ENCODE measurements at places on chromosomes 7 and 10. TPM values are rescaled to one million over a fixed set of nuclear protein-coding genes. Genes with fewer than 3 reads are reported as not detected.

- no peaks in the 10 kb centered on the region for H3K4me1 ChIP-seq
- H3K4me3 ChIP-seq, result no peak overlapping the region
- ATAC-seq, result peak; percentile 47
- H3K27me3 ChIP-seq, result no peaks in the 10 kb centered on the region
These were observed 84.2 kb downstream of the VIPR2 start for GRCh38 chr7:159060440-159060839.

- peaks cover 17% of the 10 kb centered on the region for H3K27me3 ChIP-seq
- no peak overlapping the region for H3K4me3 ChIP-seq
- no peaks in the 10 kb centered on the region for H3K36me3 ChIP-seq
These were observed 32.4 kb downstream of the ITIH5 start for GRCh38 chr10:7634142-7634894.

- H3K27ac ChIP-seq, result no peak overlapping the region
- H3K4me1 ChIP-seq, result peaks cover 15% of the 10 kb centered on the region
- no peaks in the 10 kb centered on the region for H3K27me3 ChIP-seq
- peak; percentile 71 for ATAC-seq
- H3K4me3 ChIP-seq, result no peak overlapping the region
- no peaks in the 10 kb centered on the region for H3K36me3 ChIP-seq
These were observed 23.4 kb upstream of the DPYSL4 start for GRCh38 chr10:132163278-132163765.

DNA sequence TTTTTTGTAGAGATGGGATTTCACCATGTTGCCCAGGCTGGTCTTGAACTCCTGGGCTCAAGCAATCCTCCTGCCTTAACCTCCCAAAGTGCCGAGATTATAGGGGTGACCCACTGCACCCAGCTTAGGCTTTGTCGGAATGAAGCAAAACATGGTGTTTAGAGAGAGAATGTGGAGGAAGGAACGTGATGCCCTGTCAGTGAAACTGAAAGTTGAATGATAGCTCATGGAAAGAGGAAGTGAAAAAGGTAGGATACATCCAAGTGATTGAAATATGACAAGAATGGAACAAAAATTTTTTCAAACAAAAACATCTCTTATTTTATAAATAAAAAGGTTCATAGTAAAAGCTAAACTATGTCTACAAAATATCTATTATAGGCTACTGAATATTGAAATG, 5.9 kb downstream of the AKAP9 start:
- no peak overlapping the region for H3K4me3 ChIP-seq
- H3K27ac ChIP-seq, result peak overlapping the region; percentile 43
- H3K4me1 ChIP-seq, result peaks cover 10% of the 10 kb centered on the region
- H3K27me3 ChIP-seq, result no peaks in the 10 kb centered on the region
- peaks cover 29% of the 10 kb centered on the region for H3K36me3 ChIP-seq

- no peak overlapping the region for H3K27ac ChIP-seq
- peaks cover 39% of the 10 kb centered on the region for H3K27me3 ChIP-seq
- no peak overlapping the region for H3K4me3 ChIP-seq
- H3K36me3 ChIP-seq, result no peaks in the 10 kb centered on the region
- ATAC-seq, result no peak
These were observed 12.1 kb upstream of the SHH start for GRCh38 chr7:155824227-155824886.

DNA sequence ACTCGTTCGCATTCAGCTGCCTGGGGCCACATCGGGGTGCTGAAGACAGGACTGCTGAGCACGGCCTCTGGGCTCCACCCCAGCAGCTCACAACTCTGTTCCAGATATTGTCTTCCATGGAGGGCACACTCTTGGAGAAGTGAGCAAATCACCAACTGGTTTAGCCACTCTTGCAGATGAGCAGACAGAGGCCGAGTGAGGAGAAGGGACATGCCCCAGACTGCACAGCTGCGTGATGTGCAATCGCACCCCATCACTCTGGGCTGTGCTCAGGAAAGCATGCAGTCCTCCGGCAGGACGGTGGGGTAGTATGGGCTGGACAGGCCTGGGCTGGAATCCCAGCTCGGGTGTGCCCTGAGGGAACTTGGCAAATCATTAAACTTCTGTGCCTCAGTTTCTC, 111.6 kb downstream of the FAM53B start:
- H3K27ac ChIP-seq, result peak overlapping the region; percentile 19
- no peaks in the 10 kb centered on the region for H3K27me3 ChIP-seq
- peaks cover 15% of the 10 kb centered on the region for H3K4me1 ChIP-seq

GRCh38 chr10:96918214-96919002, 86.3 kb downstream of the LCOR start:
- no peak overlapping the region for H3K4me3 ChIP-seq
- H3K27me3 ChIP-seq, result no peaks in the 10 kb centered on the region
- H3K36me3 ChIP-seq, result peaks cover 29% of the 10 kb centered on the region
- peak; percentile 21 for ATAC-seq
- no peak overlapping the region for H3K27ac ChIP-seq
- peaks cover 25% of the 10 kb centered on the region for H3K4me1 ChIP-seq

- H3K4me3 ChIP-seq, result no peak overlapping the region
- no peaks in the 10 kb centered on the region for H3K27me3 ChIP-seq
- ATAC-seq, result no peak
- H3K27ac ChIP-seq, result no peak overlapping the region
These were observed 102.8 kb upstream of the RET start for GRCh38 chr10:42973870-42974692.

GRCh38 chr7:1149351-1149794, 10.6 kb downstream of the ZFAND2A start:
- no peak overlapping the region for H3K27ac ChIP-seq
- no peak overlapping the region for H3K4me3 ChIP-seq
- H3K27me3 ChIP-seq, result no peaks in the 10 kb centered on the region
- H3K36me3 ChIP-seq, result peaks cover 47% of the 10 kb centered on the region
- ATAC-seq, result no peak

- peaks cover 42% of the 10 kb centered on the region for H3K4me1 ChIP-seq
- no peaks in the 10 kb centered on the region for H3K27me3 ChIP-seq
- ATAC-seq, result peak; percentile 59
These were observed 110.9 kb downstream of the SGMS1 start for GRCh38 chr10:50512743-50513416.

DNA sequence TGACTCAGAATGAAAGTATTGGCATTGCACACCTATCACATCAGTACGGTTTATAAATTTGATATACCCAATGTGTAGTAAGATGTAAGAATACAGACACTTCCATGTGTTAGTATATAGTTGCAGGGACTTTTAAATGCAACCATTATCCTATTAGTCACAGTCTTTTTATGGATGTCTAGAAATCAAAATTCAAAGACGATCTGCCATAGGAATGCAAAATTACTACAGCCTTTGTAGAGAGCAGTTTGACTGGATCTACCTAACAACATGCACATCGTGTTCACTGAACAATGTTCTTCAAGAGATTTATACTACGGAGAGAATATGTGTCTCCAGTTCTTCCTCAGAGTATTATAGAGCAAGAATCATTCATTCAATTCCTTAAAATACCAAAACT, 317.3 kb upstream of the HGF start:
- ATAC-seq, result no peak
- no peaks in the 10 kb centered on the region for H3K36me3 ChIP-seq
- no peak overlapping the region for H3K27ac ChIP-seq
- H3K27me3 ChIP-seq, result no peaks in the 10 kb centered on the region
- no peaks in the 10 kb centered on the region for H3K4me1 ChIP-seq
- no peak overlapping the region for H3K4me3 ChIP-seq

DNA sequence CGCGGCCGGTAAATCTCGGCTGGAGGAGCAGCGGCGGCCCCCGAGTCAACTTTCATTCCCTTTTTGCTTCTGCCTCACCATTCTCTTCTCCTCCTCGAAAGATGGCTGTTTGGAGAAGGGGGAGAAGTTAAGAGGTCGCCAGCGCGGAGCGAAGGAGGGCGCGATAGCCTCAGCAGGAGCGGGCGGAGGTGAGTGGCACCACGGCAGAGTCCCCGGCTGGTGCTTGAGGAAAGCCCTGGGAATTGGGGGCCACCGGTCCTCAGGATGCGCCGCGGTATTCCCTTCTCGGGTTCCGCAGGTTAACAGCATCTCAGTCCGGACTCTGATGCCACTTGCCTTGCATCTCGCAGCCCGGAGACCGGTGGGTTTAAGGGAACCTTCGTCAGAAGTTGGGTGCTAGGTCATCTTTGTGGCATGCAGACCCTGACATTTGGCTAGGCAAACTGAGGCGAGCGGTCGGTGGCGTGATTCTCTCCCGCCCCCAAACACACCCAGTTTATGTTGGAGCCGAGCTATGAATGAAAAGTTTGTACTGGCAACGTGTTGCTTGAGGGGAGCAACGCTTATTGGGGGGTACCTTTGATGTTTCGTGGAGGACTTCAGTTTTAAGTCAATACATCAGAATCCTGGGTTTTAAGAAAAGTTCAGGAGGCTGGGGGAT, 59.5 kb upstream of the PRPS1L1 start:
- H3K4me1 ChIP-seq, result no peaks in the 10 kb centered on the region
- H3K36me3 ChIP-seq, result no peaks in the 10 kb centered on the region
- H3K27ac ChIP-seq, result no peak overlapping the region
- H3K4me3 ChIP-seq, result peak overlapping the region; percentile 48
- peaks cover 40% of the 10 kb centered on the region for H3K27me3 ChIP-seq

GRCh38 chr7:44103923-44104859, at the start of gene AEBP1:
Gene AEBP1, plus strand, starts transcription at chr7:44104345. Its CDS starts 321 bp downstream, at chr7:44104666.
- no peaks in the 10 kb centered on the region for H3K36me3 ChIP-seq
- no peaks in the 10 kb centered on the region for H3K4me1 ChIP-seq
- ATAC-seq, result peak; percentile 64

DNA sequence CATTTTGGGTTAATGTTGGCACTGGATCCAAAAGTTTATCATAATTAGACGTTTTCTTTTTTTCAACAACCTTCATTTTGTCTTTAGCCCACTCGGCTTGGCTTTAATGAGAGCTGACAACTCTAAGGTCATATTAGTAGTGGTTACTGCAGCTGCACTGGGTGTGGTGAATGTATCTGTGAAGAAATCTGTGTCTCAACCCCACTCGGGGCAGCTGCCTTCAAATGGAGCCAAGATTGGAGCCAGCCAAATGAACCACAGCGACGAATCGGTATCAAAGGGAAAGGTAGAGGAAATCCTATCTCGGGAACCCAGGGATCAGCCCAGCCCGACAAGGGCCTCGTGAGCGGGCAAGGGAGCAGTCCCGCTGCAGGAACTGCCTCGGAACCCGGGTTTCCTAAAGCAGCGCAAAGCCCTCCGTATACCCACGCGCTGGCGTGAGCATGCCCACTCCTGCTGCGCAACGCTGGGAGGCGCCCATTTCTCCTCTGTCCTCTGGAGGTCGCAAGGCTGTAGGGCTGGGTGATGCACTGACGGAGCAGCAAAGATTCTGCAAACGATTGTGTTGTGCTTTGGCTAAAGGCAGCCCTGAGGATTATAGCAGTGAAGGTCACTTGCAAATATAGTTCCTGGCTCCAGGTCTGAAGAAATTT, 98.7 kb upstream of the MBL2 start:
- H3K36me3 ChIP-seq, result no peaks in the 10 kb centered on the region
- no peaks in the 10 kb centered on the region for H3K4me1 ChIP-seq
- H3K4me3 ChIP-seq, result no peak overlapping the region

GRCh38 chr7:121294448-121294992, 34.3 kb upstream of the WNT16 start:
- H3K27ac ChIP-seq, result no peak overlapping the region
- ATAC-seq, result no peak
- H3K27me3 ChIP-seq, result peaks cover 21% of the 10 kb centered on the region
- H3K4me1 ChIP-seq, result no peaks in the 10 kb centered on the region
- no peaks in the 10 kb centered on the region for H3K36me3 ChIP-seq

GRCh38 chr10:75593692-75594556, 162.5 kb downstream of the LRMDA start:
- no peak overlapping the region for H3K4me3 ChIP-seq
- H3K36me3 ChIP-seq, result no peaks in the 10 kb centered on the region
- ATAC-seq, result no peak
- H3K27ac ChIP-seq, result no peak overlapping the region
- peaks cover 18% of the 10 kb centered on the region for H3K27me3 ChIP-seq

- H3K36me3 ChIP-seq, result peaks cover 1% of the 10 kb centered on the region
- peaks cover 6% of the 10 kb centered on the region for H3K4me1 ChIP-seq
- no peaks in the 10 kb centered on the region for H3K27me3 ChIP-seq
These were observed 48.7 kb downstream of the ANK3 start for GRCh38 chr10:60340973-60341372.

DNA sequence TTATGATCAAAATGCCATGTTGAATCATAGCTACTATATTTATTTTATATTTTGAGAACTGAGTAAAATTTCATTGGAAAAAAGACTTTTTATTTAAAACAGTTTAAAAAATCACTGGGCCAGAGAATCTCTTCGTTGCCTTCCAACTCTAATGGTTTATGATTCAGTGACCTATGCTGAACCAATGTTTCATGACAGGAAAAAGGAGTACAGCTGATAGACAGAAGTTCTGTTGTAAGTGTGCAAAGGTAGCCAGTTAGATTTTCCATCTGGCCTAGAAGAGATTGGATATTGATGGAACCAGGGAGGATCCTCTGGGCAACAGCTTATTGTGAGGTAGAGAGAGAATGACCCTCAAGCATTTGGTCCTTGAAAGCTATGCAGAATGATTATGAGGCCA, 745.8 kb downstream of the SUGCT start:
- H3K27me3 ChIP-seq, result no peaks in the 10 kb centered on the region
- H3K4me1 ChIP-seq, result no peaks in the 10 kb centered on the region
- H3K27ac ChIP-seq, result no peak overlapping the region
- no peak for ATAC-seq
- no peaks in the 10 kb centered on the region for H3K36me3 ChIP-seq
- H3K4me3 ChIP-seq, result no peak overlapping the region

GRCh38 chr7:157235357-157236333, 96.9 kb downstream of the UBE3C start:
- H3K4me3 ChIP-seq, result no peak overlapping the region
- H3K27me3 ChIP-seq, result no peaks in the 10 kb centered on the region
- H3K36me3 ChIP-seq, result peaks cover 83% of the 10 kb centered on the region
- no peak overlapping the region for H3K27ac ChIP-seq

GRCh38 chr10:119518936-119519335, 23.6 kb downstream of the RGS10 start:
- ATAC-seq, result no peak
- H3K4me1 ChIP-seq, result peaks cover 25% of the 10 kb centered on the region
- peak overlapping the region; percentile 73 for H3K4me3 ChIP-seq
- H3K36me3 ChIP-seq, result peaks cover 88% of the 10 kb centered on the region

AKR1C2 gene
- not detected for total RNA-seq

C7orf57 gene
- 0.32 TPM for total RNA-seq

ITPRID1 gene
- total RNA-seq, result not detected

SMKR1 gene
- total RNA-seq, result 1.3 TPM

PILRB gene
- 63.4 TPM for total RNA-seq

RET gene
- total RNA-seq, result not detected

IQCE gene
- 15.3 TPM for total RNA-seq

FAM237B gene
- not detected for total RNA-seq

EN2 gene
- not detected for total RNA-seq
